PC-9 (cell line): ENCODE measurements at places on chromosomes 12 and 14. TPM values are rescaled to one million over a fixed set of nuclear protein-coding genes. Genes with fewer than 3 reads are reported as not detected.

DNA sequence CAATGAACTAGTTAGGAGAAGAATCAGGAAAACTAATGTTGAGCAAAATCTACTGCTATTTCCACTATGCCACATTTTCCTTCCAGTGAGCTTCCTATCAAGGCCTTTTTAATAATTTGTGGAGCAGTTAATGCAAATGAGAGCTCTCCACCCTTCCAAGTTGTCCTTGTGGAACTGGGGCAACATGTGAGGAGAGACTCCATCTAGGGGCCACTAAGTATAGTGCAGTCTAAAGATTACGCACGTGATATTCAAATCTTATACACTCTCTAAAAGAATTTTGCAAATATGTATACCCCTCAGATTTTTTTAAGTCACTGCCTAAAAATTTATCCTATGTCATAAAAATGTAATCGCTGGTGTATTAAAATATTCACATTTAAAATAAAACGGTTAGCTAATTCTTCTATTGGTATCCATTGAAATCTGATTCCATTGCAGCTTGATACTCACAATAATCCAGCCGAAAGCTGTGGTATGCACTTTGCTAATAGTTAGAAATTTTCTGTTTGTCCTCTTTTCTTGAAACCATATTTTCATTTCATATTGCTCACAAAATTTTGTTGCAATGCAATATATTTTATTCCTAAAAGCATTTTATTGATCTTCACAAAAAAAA, 100.1 kb downstream of the PAH start:
- DNase-seq = no peak

DNA sequence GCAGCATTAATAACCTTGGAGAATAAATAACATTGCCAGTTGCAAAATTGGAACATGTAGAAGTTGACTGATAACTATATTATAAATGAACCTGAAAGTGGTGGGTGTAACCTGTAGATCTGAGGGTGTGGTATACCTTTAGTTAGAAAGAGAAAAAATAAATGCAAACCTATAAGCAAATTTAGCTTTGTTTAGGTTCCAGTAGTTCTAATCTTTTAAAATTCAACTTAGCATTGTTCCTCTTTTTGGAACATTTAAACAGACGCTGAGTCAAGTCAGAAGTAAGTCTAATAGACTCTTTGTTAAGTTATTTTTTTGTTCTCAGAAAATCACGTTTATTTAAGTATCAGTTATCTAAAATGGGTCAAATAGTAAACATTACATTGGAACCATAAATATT, 120.0 kb downstream of the DNAI7 start:
- no peak for DNase-seq

GRCh38 chr14:51535443-51536044, 116.2 kb upstream of the FRMD6 start:
- DNase-seq = no peak

- DNase-seq = no peak
Measured at GRCh38 chr14:105061428-105062047, 3.7 kb downstream of the GPR132 start.

DNA sequence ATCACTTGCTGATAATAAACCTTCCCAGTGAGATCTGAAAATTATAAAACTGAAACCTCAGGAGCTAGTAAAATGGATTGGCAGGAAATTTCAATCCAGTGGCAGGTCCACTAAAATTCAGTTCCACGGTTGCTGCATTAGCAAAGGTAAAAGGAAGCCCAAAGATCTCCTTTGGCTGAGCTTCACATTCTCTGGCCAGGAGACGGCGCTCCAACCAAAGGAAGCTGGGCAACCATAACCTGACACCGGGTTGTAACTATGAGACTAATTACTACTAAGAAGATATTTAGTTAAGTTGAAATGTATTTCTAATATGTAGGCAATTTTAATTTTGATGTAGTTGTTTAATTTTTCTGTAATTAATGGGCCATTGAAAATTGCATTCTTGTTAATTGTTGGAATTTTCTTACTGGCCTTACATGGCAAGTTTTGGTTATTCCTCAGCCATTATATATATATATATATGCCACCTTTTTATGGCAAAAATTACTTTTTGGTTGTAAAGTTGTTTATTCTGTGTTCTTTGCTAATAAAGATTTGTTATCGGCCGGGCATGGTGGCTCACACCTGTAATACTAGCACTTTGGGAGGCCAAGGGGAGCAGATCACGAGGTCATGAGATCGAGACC, 17.0 kb downstream of the OR8S1 start:
- DNase-seq = peak; percentile 24

DNA sequence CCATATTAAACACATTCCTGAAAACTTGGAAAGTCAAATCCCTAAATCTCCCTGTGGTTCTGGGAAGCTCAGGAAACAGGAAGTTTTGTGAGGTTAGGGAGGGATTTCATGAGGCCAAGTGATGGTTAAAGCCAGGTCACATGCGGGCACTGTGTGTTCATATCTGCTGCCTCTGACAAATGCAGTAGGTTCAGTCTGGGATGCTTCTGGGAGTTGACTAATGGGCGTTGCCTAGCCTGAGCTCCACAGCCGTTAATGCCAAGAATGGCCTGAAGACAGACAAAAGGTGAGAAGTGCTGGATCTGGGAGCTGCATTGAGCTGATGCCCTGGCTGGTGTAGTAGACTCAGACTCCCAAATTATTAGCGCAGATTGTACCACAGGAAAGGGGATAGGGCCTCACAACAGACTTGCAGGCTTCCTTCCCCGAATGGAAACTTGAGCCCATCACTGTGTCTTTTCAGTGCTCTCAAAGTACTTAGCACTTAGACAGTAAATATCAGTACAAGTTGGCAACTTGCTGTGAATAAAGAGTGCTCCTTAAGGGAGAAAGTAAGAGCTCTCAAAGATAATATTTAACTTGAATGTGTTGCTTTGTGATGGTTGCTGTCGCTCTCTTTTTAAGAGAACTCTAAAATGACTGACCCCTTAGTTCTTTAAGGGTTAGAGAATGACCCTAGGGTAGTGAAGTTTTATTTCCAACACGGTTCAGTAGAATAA, 17.3 kb downstream of the GSG1 start:
- no peak for DNase-seq

DNA sequence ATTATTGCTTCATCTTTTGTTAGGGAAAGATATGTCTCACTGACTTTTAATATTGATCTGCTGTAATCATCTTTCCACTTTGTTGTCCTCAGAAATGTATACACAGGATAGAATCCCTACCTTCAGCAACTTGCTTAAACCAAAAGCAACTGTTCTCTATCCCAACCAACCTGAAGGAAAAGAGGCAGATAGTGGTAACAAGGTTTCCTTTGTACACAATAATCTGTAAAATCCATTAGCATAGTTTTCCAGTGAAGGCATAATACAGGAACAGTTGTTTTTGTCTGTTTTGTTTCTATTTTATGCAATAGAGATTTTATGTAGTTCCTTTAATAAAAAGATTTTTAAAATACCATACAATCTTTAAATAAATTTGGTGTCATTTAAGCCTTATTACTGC, 170.5 kb downstream of the PIK3C2G start:
- DNase-seq = no peak

GRCh38 chr12:116226026-116226425, 51.5 kb downstream of the MED13L start:
- no peak for DNase-seq

DNA sequence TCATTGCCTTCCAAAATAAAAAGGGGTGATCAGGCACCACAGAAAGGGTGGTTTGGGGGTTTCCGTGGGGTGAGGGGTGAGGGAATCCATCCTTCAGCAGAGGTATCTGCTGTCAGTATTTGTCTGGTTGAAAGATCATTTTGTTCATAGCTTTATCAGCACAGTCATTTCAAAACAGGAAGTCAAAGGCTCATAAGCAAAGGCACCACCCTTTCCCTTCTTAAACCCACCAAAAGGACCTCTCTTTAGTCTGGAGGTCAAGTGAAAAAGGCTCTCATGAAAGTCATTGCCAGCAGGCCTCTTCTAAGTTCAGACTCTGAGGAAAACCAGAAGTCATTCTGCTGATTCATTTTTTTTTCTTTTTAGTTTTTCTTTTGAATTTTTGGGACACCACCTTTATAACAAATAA, 6.2 kb downstream of the CHST11 start:
- DNase-seq = no peak

- DNase-seq = no peak
Measured at GRCh38 chr12:1356285-1356684, 238.1 kb downstream of the FBXL14 start.

GRCh38 chr12:52496590-52497071, 3.6 kb upstream of the KRT6A start:
- DNase-seq = peak; percentile 80

DNA sequence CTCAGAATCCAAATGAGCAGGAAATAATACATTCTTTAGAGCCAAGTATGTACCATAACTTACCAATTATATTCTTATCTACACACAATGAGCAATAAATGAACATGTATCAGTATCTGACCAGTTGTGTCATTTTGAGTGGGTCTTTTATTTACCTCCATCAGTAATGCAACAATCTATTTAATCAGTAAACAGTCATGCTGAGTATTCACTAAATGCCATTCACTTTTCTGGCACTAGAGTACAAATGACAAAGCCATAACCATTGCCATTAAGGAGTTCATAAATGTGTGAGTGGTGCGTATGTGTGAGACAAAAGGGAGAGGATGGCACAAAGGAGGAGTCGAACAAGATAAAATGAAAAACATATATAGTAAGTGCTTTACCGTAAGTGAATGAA, 1.5 kb upstream of the STRAP start:
- no peak for DNase-seq

GRCh38 chr14:55450987-55451386, 10.6 kb upstream of the TBPL2 start:
- peak; percentile 52 for DNase-seq

DNA sequence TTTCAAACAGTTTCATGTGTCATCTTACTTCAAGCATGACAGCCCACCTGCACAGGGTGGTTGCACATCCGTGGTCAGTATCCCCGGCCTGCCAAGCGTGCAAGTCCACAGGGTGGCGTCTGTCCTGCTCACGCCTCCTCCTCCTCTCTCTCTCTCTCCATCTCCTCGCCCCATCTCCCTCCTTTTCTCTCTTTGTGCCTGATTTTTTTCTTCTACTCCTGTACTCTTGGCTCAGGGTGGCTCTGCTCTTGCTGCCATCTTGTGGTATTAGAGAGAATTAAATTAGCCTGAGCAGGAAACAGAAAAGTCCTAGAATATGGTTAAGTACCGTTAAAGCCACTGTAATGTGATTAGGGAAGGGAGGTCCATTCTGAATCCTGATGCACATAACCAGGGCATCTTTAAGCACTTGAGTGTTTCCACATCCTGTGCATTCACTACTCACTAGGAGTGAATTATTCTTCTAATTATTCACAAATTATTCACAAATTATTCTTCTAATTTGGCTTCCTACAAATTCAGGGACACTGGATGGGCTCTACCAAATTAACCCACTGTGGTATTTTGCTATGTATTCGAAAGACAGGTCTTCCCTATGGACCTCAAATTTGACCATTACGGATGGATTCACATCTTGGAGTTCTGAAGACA, 25.5 kb upstream of the DTX1 start:
- DNase-seq = peak; percentile 52

- DNase-seq = no peak
Measured at GRCh38 chr12:118783703-118784102, 197.6 kb upstream of the SRRM4 start.

GRCh38 chr12:31849090-31849687, 110.0 kb upstream of the RESF1 start:
- DNase-seq = no peak

GRCh38 chr14:49203676-49204075, 382.5 kb downstream of the RPS29 start:
- DNase-seq = no peak

- no peak for DNase-seq
Measured at GRCh38 chr12:588646-589045, 74.6 kb downstream of the NINJ2 start.

DNA sequence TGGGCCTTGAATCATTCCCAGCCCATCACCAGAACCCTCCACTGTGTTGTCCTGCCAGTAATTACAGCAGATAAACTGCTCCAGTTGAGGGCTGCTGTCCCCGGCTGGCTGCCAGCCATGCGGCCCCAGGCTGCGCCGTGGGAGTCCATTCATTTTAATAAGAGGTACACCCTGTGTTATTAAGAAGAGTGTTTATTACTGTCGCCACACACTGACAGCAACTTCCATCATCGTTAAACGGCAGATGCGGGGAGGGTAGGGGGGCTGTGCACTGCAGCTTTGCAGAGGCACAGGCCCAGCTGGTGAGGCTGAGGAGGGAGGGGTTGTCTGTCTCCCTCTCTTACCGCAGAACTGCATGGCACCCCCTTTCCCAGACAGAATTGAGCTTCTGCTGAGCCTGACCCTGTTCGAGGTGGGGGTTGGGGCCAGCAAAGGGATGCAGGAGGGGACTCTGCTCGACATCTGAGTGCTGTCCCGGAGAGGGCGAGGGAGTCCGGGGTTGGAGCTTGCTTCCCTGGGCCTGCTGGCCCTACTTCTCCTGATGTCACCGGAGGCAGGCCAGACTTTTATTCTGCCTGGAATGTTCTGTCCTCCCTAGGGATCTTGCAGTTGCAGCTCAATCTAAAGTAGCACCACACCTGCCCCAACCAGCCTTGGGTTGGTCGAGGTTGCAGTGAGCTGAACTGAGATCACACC, 33.8 kb upstream of the GPATCH2L start:
- no peak for DNase-seq

DNA sequence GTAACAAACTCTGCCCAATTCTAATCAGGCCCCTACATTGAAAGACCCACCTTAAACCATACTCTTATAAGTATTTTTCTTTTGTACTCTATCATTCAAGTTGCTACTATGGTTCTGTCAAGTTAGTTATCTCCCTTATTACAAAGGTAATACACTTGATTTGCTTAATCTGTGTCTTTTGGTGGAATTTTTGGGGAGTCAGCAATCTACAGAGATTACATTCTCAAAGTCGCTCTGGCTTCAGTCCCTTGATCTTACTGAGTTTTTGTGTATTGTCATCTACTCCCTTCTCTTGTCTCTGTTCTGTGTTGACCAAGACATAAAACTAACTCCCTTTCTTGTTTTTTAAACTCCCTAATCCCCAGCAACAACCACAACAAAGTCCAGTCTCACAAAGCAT, 353.1 kb downstream of the LRIG3 start:
- DNase-seq = no peak

- DNase-seq = no peak
Measured at GRCh38 chr12:99861731-99862130, 123.0 kb downstream of the ANKS1B start.

DNA sequence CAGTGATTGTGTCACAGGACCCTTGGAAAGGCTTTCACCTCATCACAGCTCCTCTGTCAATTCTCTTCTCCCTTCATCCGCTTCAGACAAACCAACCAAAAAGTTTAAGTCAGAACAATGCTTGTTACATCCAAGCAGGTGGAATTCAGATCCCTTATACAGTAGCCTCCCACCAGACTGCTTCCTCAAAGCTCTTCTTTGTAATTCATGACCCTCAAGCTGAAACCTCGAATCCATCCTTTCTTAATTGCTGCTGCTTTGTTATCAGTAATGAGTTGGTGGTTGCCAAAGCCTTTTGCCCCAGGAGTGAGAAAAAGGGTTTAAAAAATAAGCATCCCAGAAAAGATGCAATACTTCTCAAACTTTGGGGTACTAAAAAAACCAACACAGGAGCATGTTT, 9.5 kb downstream of the BEST3 start:
- no peak for DNase-seq

Gene KRT75
- total RNA-seq = not detected in 2 replicates

Gene TRIM9
- total RNA-seq = 1.5 and 2.1 TPM in 2 replicates

Gene JAG2
- total RNA-seq = 17.8 and 20.5 TPM in 2 replicates

Gene KLHL33
- total RNA-seq = 0.11 TPM in 1 of 2 replicates, not detected in the other

Gene MYO1A
- total RNA-seq = not detected in 2 replicates

Gene LRRC9
- not detected in 2 replicates for total RNA-seq

Gene KRT78
- 1.5 and 1.7 TPM in 2 replicates for total RNA-seq

Gene AICDA
- total RNA-seq = not detected in 2 replicates

Gene PIANP
- not detected in 2 replicates for total RNA-seq

Gene ERP27
- 14.9 and 33.4 TPM in 2 replicates for total RNA-seq

Gene MSRB3
- total RNA-seq = 0.55 and 1.2 TPM in 2 replicates
